ENCODE measurements at places on chromosomes 5 and 9. TPM values are rescaled to one million over a fixed set of nuclear protein-coding genes. Genes with fewer than 3 reads are reported as not detected.

The CER1 gene
- total RNA-seq, result 0.05 TPM

The CDX1 gene
- total RNA-seq, result 0.85 TPM

The C9orf72 gene
- total RNA-seq, result 18.7 TPM

The NR2F1-AS1 gene
- total RNA-seq, result 2.0 TPM

The MYMK gene
- total RNA-seq, result 0.47 TPM

The CCNH gene
- total RNA-seq, result 96.7 TPM

The MARVELD2 gene
- 3.5 TPM for total RNA-seq

The PCDHB12 gene
- total RNA-seq, result 0.19 TPM

The CHSY3 gene
- 1.0 TPM for total RNA-seq

The PTGES gene
- total RNA-seq, result 11.1 TPM

The AGTPBP1 gene
- total RNA-seq, result 34.7 TPM

The FRMD3 gene
- 0.94 TPM for total RNA-seq

The SAXO1 gene
- total RNA-seq, result 0.09 TPM

The SLC25A48 gene
- 0.05 TPM for total RNA-seq

The FIBCD1 gene
- total RNA-seq, result 0.09 TPM

DNA sequence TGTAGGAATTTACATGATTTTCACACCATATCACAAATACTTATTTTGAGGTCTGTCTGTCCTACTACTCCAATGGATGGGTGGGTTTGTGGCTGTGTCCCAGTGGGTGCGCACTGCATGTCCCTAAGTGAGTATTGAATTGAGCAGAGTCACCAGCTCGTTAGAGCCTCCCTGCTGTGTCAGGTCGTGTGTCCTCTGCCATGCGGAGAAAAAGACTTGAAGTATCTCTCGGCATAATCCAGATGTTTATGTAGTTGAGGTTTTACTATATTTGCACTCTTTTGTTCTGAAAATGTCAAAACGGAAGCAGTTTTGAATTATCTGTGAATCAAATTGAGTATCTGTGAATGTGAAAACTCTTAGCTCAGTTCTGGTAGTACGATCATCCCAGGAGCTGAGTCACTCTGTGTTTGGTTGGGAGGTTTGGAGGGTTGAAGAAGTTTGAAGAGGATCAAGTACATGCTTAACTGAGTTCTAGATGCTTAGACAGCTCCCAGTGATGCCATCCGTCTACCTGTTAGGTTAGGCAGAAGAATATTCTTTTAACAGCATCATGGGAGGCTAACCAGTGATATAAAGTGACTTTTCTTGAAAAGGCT is 194.2 kb downstream of the TENT4A start:
- H3K27me3 ChIP-seq, result no peaks in the 10 kb centered on the region
- H3K4me1 ChIP-seq, result no peaks in the 10 kb centered on the region
- DNase-seq, result no peak

DNA sequence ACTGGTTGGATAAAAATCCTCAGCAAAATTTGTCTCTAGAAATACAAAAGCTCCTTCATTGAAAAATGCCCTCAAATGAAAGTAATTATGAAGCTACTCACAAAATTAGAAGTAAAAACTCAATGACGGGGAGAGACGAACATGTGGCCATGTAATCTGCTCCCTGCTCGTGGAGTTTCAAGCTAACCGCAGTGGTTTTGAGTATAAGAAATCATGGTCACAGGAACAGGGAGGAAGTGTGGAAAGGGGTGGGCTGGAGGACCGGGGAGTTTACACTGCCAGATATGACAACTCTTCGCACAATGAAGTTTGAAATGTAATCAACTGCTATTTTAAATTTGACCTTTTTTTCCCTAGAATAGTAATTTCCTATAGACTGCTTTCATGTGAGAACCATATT is 765.4 kb upstream of the DMAC1 start:
- H3K4me3 ChIP-seq, result no peak overlapping the region
- H3K27ac ChIP-seq, result no peak overlapping the region
- no peak for DNase-seq
- H3K27me3 ChIP-seq, result no peaks in the 10 kb centered on the region
- H3K36me3 ChIP-seq, result no peaks in the 10 kb centered on the region

- H3K27ac ChIP-seq, result no peak overlapping the region
- no peak for DNase-seq
- H3K36me3 ChIP-seq, result no peaks in the 10 kb centered on the region
- no peak overlapping the region for H3K4me3 ChIP-seq
- peaks cover 4% of the 10 kb centered on the region for H3K27me3 ChIP-seq
These were observed 12.0 kb upstream of the RXRA start for GRCh38 chr9:134314039-134314949.

DNA sequence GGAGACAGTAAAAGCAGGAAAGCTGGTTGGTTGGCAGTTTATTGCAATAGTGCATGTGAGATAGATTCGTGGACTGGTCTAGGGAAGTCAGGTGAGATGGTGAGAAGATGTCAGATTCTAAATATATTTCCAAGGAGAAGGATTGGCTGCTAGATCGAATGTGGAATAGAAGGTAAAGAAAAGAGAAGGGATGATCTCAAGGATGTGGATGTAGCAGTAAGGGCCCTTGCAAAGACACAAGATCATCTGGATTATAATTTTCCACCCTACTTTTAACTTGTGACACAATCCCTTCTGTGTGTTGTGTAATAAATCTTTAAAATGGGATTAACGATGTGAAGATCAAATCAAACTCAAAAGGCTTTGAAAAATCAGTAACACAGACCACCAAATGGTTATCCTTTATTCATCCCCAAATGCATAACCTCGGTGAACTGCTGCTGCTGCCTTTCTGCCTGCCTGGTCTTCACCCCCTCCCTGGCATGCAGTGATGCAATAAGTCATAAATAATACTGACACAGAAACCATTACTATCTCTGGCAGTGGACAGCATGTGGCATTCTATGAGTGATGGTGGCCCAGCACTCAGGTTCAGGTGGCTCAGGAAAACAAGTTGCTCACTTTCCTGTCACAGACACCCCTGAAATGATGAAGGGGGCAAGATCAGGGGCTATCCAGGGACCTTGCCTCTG is 178.4 kb downstream of the FAM114A2 start:
- H3K4me1 ChIP-seq, result no peaks in the 10 kb centered on the region
- no peaks in the 10 kb centered on the region for H3K27me3 ChIP-seq
- no peak overlapping the region for H3K27ac ChIP-seq
- H3K4me3 ChIP-seq, result no peak overlapping the region
- H3K36me3 ChIP-seq, result no peaks in the 10 kb centered on the region
- DNase-seq, result no peak

GRCh38 chr5:131977212-131977604 is 31.7 kb upstream of the MEIKIN start:
- DNase-seq, result no peak
- H3K4me3 ChIP-seq, result no peak overlapping the region
- H3K27ac ChIP-seq, result no peak overlapping the region
- no peaks in the 10 kb centered on the region for H3K27me3 ChIP-seq

DNA sequence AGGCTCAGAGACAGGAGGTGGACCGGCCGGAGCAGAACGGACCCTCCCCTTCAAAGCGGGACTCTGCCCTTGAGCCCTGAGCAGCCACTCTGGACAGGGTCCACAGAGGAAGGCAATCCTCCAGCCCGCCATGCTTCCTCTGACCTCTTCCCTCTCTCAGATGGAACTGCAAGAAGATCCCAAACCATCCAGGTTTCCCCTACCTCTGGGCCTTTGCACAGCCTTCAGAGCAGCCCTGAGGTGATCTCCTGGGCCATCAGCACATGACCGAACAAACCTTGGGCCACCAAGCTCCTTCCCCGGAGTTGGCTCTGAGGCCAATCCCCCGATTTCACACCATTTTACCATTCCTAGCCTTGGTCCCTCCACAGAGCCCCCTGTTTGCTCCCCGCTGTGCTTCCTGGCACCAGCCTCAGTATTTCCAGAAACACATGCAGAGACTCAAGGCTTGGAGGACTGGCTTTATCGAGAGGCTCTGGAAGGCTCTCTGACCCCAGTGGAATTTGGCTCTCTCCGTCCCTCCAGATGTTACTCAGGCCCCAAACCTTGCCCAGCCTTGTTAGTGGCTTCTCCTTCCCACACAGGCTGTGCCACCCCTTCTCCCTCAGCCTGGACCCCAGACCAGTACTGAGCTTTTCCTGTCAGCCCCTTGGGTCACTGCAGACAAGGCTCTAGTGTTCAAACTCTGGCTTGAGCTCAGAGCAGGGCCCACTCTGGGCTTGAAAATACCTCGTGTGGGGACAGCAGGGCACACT is 48.6 kb upstream of the KCNMB1 start:
- H3K27ac ChIP-seq, result no peak overlapping the region
- no peaks in the 10 kb centered on the region for H3K36me3 ChIP-seq
- no peaks in the 10 kb centered on the region for H3K4me1 ChIP-seq
- H3K27me3 ChIP-seq, result no peaks in the 10 kb centered on the region
- DNase-seq, result no peak

GRCh38 chr5:128870923-128871322 is 94.4 kb upstream of the SLC27A6 start:
- DNase-seq, result no peak
- no peaks in the 10 kb centered on the region for H3K36me3 ChIP-seq
- H3K27me3 ChIP-seq, result no peaks in the 10 kb centered on the region
- H3K27ac ChIP-seq, result no peak overlapping the region
- H3K4me3 ChIP-seq, result no peak overlapping the region

GRCh38 chr5:174796711-174797192 is 72.4 kb downstream of the MSX2 start:
- no peaks in the 10 kb centered on the region for H3K27me3 ChIP-seq
- DNase-seq, result no peak
- no peak overlapping the region for H3K27ac ChIP-seq
- H3K4me3 ChIP-seq, result no peak overlapping the region

DNA sequence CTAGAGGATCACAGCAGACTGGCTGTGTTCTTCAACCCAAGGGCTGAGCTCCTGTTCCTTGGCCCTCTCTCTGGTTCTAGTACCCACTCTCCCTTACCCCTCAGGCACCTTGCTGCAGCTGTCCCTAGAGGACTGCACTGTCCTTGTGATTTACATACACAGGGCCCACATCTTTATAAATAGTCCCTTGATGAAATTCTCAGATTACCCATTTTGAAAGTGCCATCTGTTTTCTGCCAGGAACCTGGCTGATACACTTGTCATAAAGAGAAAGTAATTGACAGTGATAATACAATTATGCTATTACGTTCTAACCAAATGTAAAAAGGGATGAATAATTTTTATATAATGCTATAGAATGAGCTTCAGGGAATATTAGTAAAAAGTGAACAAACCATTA is 16.5 kb upstream of the SPARC start:
- H3K36me3 ChIP-seq, result no peaks in the 10 kb centered on the region
- H3K27me3 ChIP-seq, result peaks cover 2% of the 10 kb centered on the region
- H3K27ac ChIP-seq, result no peak overlapping the region
- H3K4me3 ChIP-seq, result no peak overlapping the region
